ENCODE measurements at places on chromosomes 2 and 18.
A peak's percentile ranks its signal among the peaks of the same experiment; 100 is the strongest.

DNA sequence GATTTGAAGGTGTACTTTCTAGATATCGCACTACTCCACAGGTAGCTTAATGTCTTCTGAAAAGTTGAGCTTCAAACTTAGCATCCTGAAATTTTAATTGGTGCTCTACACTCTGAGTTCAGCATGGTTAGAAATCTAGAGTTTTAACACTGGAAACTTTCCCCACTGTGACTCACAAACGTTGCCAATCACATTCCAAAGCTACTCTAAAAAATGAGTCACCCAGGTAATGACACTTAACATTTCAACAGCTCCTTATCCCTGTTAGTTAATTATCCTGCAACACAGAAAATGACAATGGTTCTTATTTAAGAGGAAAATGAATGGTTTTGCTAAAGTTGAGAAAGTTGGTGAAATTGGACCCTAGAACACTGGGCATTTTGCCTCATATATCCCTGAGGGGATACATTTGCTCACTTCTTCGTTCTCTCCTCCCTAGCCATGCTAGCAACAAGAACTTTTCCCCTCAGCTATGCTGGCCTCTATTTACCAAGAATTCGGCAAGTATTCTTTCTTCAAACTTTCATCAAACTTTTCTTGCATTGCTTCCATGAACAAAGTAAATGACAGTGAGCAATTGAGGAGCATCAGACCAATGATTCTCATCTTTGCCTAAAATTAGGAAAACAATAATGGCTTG, 1024.1 kb upstream of the KLHL29 start:
- no peak for DNase-seq

DNA sequence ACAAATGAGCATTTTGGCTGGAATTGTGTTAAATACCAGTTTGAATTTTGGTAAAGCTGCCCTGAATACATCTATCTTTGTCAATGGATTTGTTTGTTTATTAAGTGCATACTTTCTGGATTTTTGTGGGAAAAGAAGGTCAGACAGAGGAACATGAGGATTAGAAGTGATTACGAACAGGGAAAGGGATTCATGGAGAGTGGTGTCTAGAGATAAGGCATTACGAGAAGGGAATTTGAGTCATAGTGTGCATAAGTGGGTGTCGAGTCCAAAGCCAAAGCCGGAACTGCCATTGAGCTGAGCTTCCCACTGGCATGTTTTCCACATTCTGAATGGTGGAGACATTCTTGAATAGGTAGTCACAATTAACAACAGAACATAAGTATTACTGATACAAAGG, 68.9 kb upstream of the EFEMP1 start:
- DNase-seq, result peak; percentile 88

DNA sequence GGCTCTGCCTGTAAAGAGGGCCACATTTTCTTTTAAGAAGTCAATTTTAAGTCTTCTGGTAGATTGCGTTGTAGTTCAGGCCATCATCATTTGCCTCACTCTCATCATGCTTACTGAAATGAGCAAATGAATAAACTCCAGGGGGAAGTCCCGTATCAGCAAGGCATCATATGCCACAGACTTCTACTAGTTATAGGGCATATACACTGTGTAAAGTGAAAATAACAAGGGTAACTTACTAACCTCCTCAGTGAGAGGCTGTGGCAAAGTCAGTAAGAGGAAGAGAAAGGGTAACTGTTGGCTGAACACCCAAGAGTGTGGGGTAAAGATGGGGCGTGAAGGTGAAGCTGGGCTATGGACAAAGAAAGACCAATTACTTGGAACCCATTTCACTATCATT, 456.2 kb downstream of the SPAG16 start:
- DNase-seq, result no peak

DNA sequence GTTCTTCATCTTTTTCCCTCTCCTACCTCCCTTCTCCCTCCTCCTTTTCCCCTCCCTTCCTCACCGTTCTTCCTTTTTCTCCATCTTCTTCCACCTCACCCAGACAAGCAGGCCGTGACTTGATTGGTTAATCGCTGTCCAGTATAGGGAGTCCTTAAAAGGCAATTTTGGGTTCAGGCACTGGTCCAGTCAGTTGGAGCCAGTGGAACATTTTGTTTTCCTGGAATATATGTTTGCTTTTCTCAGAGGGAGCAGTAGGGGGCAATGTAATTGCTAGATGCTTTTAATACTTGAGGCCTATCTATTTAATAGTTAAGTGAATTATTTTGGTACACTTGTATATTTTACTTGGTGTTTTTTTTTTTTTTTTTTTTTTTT, 15.0 kb downstream of the ELAC1 start:
- DNase-seq, result no peak

DNA sequence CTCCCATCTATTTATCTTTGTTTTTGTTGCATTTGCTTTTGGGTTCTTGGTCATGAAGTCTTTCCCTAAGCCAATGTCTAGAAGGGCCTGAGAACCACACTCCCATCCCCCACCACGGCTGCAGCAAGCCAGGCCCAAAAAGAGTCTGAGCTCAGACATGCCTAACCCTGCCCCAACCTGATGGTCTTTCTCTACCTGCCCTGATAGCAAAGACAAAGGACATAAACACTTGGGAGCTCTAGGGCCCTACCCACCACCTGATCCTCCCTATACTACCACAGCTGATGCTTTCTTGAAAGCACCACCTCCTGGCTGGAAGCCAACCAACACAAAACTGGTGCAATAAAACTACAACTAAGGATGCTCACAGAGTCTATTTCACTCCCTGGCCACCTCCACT, 233.4 kb downstream of the WDR7 start:
- DNase-seq, result no peak

DNA sequence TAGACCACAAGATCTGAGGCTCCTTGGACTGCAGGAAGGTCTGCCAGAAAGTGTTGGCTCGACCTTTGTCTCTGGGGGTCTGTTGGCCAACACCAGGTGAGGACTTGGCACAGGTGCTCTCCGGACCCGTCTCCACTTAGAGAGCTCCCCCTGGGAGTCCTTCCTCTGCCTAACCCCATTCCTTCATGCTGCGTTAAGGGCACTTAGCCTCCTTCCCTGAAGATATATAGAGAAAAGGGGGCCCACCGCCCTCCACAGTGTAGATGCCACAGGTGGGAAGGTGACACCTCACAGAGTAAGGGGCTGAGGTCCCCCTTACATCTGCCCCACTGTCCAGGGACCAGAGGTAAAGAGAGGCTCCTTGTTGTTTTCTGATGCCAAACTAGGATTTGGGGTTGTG, 8.2 kb downstream of the IGFBP5 start:
- DNase-seq, result no peak

DNA sequence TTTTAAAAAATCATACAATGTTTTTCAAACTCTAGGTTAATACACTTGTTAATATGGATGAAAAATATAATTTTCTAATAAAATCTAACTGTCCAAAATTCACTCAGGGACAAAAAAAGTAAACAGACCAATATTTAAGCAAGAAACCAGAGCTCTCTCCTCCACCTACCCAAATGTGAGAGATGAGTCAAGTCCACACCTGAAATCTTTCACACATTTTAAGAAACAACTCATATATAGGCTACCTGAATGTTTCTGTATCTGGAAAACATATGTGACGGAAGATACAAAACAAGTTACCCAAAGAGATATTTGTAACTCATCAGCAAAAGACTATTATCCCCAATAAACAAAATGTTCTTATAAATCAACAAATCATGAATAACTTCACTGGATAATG, 20.2 kb downstream of the ZNF516 start:
- no peak for DNase-seq

GRCh38 chr2:96961210-96961950, 25.0 kb downstream of the FAM178B start:
- no peak for DNase-seq

DNA sequence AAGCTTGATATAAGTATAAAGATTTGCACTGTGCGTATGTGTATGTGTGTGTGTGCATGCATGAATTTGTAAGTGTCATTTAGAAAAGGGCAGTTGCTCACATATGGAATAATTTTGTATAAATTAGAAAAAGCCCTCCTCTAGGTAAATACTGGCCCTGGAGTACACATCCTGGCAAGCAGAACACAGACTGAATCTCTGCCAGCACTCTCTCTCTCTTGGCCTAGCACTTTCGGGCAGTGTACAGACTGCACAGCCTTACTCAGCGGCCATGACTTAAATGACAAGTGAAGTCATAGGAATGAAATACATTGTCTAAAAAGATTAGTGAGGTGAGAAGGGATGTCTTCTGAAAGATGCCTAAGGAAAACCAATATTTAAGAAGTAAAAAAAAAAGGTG, 214.1 kb downstream of the RDH14 start:
- DNase-seq, result no peak

GRCh38 chr2:74010087-74010541, 25.4 kb downstream of the TET3 start:
- DNase-seq, result no peak

DNA sequence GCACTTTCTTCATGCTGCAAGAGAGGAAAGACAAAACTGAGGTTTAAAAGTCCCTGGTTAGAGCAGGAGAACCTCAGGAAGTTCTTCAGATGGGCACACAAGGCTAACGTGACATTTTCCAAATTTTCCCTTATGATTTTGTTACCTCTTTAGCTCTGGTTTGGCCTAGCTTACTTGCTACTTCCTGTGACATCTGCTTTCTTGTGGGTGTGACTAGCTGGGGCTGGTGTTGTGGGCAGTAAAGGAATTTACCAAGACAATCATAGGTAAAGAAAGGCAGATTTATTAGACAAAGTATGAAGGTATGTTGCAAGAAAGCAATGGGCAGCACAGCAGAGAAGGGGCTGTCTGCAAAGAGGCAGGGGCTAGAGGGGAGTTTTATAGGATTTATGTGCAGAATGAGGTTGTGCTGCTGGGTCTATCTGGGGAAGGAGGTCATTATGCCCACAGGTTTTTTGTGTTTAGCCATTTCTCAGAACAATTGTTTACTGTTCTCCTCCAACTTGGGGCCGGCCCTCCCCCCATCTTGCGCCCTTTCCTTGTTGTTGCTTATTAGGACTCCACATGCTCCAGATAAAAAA, 6.7 kb upstream of the TNP1 start:
- no peak for DNase-seq

GRCh38 chr2:197913084-197913483, 108.7 kb downstream of the PLCL1 start:
- DNase-seq, result no peak

DNA sequence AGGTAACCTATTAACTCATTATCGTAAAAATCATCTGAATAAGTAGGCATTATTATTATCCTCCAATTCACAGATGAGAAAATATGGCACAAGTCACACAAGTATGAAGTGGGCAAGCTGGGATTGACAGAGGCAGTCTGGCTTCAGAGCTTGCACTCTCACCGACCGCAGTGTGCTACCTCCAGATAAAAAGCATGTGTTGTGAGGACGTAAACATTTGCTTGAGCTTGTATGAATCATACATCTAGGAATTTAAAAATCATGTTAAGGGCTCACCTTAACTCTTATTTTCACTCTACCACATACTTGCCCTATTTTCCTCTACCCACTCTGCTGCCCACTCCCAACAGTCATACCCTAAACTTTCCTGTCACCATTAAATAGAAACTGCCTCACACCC, 65.3 kb upstream of the AMMECR1L start:
- DNase-seq, result no peak

DNA sequence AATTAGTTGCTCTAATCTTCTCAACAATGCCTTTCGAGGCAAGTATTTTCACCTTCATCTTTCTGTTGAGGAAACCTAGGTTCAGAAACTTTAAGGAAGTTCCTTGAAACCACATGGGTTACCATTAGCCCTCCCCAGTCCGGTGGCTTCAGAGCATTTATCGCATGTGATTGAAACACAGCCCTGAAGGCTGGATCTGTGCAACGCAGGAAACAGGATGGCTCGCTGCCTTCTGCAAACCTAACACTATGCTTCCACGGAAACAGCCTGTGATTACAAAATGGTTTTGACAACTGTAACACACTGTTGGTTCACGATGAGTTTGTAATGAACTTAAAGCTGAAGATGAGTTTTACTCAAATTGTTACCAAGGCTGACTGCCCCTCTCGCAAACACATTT, 68.5 kb downstream of the EPB41L3 start:
- no peak for DNase-seq

- no peak for DNase-seq
Observed at GRCh38 chr2:236661061-236661761, 91.6 kb downstream of the ACKR3 start.

GRCh38 chr2:144208924-144209323, 311.0 kb downstream of the ZEB2 start:
- DNase-seq, result no peak

- DNase-seq, result no peak
Observed at GRCh38 chr2:231597627-231598026, 5.0 kb downstream of the TEX44 start.

GRCh38 chr2:61943251-61943650, 37.8 kb downstream of the COMMD1 start:
- no peak for DNase-seq

- DNase-seq, result no peak
Observed at GRCh38 chr2:226031647-226032501, 632.4 kb downstream of the NYAP2 start.

GRCh38 chr2:25274868-25275574, 66.7 kb downstream of the DNMT3A start:
- no peak for DNase-seq

DNA sequence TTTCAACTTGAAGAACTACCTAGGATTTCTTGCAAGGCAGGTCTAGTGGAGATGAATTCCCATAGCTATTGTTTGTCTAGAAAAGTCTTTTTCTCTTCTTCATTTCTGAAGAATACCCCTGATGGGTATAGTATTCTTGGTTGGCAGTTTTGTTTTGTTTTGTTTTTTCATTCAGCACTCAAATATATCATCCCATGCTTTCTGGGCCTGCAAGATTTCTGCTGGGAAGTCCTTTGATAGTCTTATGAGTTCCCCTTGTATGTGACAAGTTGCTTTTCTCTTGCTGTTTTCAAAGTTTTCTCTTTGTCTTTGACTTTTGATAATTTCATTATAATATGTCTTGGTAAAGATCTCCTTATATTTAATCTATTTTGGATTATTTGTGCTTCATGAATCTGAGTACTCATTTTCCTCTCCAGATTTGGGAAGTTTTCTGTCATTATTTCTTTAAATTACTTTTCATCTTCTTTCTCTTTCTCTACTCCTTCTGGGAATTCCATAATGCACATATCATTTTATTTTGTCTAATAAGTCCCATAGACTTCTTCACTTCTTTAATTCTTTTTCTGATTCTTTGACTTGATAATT, 101.5 kb downstream of the DSC3 start:
- DNase-seq, result no peak

- no peak for DNase-seq
Observed at GRCh38 chr2:232877940-232878511, 8.0 kb downstream of the SNORC start.

DNA sequence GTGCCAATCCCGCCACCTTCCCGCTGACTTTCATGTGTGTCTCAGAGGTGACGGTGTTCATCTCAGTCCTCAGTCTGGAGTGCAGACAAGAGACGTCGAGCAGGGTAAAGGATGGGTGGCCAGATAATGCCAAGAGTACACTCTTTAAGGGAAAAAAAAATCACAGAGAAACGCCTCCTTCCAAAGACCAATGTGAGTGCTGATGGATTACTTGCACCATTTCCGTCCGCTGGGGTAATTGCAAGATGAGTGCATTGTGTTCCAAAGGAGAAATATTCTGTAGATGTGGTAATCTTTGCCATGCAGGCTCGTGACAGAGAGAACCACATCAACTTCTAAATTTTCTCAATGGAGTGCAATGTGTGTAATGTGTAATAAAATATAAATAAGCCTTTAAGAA, 81.0 kb downstream of the KLHL29 start:
- no peak for DNase-seq

- DNase-seq, result no peak
Observed at GRCh38 chr18:57326718-57327323, 25.5 kb upstream of the ST8SIA3 start.

GRCh38 chr18:68275616-68276015, 439.3 kb downstream of the TMX3 start:
- peak; percentile 61 for DNase-seq

- no peak for DNase-seq
Observed at GRCh38 chr2:96185516-96185915, 23.1 kb downstream of the STARD7 start.
